Stimulated activated CD4-positive, alpha-beta T cell treated with anti-CD3 and anti-CD28 coated beads, Interleukin-1b, Interleukin-23, amount 100 ng/mL, for 48 hours (primary cell): ENCODE measurements at places on chromosomes 13 and 19.

- DNase-seq, result no peak
Observed at GRCh38 chr13:43782686-43783085, 4.1 kb downstream of the ENOX1 start.

GRCh38 chr13:45269204-45269603, 68.4 kb upstream of the KCTD4 start:
- DNase-seq, result no peak

DNA sequence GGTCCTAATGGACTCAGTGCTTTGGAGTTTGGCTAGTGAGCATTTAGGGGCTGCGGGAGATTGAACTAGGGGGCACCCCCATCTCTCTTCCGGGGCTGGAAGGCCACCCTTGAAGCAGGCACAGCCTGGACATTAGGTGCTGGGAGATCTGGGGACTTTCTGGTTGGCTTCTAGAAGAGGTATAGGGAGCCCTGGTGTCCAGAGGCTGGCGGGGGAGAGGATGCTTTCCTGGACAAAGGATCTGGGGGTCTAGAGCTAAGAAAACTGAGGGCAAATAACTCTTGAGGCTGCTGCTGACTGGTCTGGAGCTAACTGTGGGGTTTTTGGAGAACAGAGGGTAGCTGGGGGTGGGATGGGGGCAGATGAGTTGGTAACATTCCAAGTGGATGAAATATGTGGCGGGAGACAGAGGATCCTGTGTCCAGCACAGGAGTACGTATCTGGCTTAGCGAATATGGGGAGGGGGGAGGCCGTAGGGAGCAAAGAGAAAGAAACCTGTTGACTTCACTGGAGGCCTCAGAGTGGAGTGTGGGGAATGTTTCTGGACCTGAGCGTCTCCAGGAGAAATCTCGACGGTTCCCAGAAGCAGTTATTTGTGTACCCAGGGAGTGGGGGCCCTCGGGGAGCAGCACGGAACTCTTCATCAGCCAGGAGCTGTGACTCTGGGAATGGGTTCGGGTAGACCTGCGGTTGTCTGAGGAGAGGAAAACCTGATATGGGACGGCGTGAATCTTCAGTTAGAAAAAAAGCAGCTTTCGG, 1.4 kb downstream of the HNRNPUL1 start:
- DNase-seq, result no peak

DNA sequence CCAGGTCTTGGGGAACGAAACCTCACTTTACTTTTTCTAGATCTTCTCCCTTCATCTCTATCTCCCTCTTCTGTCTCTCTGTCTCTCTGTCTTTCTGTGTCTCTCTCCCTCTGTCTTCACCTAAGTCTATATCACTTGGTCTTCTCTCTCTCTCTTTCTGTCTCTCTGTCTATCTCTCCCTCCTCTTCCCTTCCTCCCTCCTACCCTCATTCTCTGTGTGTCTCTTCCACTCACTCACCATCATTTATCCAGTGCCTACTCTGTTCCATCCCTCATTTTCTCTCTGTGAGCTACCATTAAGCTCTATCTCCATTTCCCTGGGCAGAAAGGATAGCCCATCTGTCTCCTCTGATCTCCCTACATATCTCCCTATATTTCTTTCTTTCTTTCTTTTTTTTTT, 32.2 kb upstream of the FBL start:
- DNase-seq, result no peak

- no peak for DNase-seq
Observed at GRCh38 chr13:44955406-44955805, 33.9 kb downstream of the NUFIP1 start.

GRCh38 chr19:4803736-4804695, 12.5 kb downstream of the FEM1A start:
- peak; percentile 64 for DNase-seq
